ENCODE measurements at places on chromosomes 2 and 18.
A peak's percentile ranks its signal among the peaks of the same experiment; 100 is the strongest.

DNA sequence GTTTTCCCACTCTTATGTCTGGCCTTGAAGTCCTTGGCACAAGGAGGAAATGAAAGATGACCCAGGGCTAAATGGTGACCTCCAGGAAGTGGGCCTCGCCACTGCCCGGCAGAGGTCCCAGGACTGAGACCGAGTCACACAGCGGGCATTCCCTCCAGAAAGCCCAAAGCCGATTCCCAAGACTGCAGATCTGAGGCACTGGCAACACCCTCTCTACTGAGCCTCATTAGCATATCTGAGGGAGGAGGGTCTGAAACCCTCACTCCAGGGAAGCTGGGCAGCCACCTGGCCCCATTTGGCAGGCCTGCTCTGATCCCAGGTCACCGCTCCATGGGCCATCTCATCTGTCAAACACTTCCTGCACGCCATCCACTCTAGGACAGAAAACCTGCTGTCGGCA, 29.1 kb downstream of the FAM178B start:
- DNase-seq, result no peak

DNA sequence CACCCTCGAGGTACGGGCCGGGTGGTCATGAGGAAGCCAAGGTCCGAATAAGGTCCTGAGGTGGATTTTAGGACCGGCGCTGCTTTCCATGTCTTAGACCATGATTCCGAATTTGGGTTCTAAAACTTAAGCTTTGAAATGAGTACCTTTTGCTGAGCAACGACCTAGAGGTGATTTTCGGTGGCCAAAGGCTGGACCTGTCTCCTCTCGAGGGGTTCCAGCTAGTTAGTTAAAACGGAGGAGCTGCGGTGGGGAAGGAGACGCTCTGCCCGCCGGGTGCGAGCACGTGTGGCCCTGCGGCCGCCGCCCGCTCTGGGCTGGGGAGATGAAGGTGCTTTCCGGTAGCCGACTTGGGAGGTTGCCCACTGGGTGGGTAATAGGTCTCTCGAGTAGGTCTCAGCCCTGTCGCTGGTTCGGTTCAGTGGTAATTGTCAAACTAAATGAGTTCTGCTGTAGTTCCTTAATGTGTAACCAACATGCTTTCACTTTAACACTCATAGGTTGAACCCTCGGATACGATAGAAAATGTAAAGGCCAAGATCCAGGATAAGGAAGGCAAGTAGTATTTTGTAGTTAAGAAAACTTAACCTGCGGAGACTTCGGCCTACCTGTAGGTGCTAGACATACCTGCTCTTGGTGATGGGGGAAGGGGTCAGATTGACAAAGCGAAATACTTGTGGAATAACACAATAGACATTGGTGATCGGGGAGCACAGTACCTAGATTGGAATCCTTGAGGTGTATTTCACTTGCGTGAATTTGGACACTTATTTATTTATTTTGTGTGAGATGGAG, 572 bp downstream of the RPS27A start:
- DNase-seq, result no peak

GRCh38 chr2:158894078-158894477, 74.4 kb upstream of the TANC1 start:
- no peak for DNase-seq

DNA sequence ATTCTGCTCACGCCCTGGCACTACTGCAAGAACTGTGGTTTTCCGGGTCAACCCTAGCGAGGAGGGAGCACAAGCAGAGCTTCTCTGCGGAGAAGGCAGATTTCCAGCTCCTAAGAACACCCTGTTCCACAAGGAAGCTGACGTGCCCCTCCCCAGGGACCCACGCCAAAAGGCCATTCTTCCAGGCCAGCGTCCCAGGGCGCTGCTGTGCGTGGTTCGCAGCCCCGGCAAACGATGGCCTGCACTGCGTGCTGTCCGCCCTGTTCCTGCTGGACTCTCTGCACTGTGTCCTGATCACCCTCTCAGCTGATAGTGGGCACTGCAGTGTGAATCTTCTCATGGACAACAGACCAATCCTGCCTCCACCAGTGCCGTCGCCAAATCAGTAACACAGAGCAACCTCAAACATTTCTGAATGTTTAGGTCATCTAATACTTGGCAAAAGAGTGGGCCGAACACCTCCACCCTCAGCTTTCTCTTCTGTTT, 49.1 kb downstream of the ADI1 start:
- no peak for DNase-seq

DNA sequence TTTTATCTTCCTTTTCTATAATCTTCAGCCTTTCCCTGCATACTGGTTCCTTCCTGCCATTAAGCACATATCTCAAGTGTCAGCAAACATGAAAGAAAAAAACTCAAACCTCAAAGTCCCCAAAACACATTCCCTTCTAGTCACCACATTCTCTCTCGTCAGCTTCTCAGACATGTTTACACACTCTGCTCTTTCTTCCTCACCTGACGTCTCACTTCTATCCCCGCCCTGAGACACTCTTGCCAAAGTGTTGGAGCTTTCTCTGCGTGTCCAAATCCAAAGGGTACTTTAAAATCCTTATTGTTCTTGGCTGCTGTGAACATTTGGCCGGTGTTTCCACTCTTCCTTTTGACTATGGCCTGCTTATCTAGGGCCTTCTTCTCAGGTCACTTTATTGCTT, 47.9 kb downstream of the SOX11 start:
- no peak for DNase-seq

- DNase-seq, result no peak
Measured at GRCh38 chr2:36802952-36803351, 106.4 kb downstream of the VIT start.

DNA sequence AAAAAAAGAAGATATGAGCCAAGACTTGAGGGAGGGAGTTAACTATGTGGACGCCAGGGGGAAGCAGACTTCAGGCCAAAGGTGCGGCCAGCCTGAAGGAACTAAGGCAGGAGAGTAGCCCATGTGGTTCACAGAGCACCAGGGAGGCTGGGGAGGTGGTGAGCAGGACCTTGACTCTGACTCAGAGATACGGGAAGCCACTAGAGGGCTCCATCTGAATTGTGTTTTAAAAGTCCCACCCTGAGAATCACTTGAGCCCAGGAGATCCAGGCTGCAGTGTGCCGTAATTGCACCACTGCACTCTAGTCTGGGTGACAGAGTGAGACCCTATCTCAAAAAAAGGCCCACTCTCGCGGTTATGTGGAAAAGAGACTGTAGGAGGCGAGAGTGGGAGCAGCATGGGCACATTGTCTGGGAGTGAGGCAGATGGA, 12.3 kb downstream of the CEP192 start:
- peak; percentile 44 for DNase-seq

DNA sequence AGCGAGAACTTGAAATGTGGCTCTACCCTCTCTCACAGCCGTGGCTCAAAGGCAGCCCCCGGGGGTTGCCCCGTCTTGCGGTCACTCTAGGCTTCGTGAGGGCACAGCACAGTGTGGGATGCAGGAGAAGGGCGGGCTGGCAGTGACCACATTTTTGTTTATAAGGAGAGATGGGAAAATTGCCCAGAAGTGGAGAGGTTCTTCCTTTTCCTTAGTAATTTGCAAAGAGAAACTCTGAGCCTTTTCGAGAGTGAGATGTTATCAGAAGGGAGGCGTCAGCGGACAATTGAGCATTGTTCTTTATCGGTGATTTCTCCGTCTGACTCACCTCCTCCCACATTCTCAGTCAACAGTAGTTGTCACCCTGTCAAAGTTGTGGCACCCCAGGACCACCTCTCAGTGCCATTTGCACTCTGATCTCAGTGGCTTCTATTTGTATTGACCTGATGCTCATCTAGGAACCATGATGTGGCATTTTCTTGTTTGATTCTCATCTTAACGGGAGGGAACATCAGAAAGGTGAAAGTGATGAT, 89.6 kb downstream of the ACAA2 start:
- DNase-seq, result no peak
